ENCODE measurements at places on chromosomes 7 and 10.

DNA sequence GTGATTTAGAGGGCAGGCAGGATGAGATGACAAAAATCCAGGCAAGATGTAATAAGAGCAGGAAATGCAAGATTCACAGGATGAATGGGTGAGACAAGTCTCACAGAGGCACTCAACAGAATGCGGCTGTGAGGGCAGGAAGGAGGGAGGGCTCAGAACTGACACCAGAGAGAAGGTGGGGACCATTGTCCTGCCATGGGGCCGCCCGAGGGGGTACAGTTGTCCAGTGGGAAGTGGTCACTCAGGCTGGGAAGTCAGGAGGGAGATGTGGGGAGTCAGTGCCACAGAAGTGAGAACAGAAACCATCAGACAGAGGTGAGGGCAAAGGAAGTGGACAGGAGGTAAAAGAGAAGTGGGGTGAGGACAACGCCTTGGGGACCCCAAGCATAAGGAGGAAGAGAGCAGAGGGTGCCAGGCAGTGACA is 8.9 kb downstream of the HIP1 start:
- peak; percentile 15 for DNase-seq

- DNase-seq = no peak
Observed at GRCh38 chr7:75739796-75740672, 1.3 kb upstream of the HIP1 start.

GRCh38 chr10:87547734-87548311 is 43.1 kb downstream of the MINPP1 start:
- DNase-seq = no peak

DNA sequence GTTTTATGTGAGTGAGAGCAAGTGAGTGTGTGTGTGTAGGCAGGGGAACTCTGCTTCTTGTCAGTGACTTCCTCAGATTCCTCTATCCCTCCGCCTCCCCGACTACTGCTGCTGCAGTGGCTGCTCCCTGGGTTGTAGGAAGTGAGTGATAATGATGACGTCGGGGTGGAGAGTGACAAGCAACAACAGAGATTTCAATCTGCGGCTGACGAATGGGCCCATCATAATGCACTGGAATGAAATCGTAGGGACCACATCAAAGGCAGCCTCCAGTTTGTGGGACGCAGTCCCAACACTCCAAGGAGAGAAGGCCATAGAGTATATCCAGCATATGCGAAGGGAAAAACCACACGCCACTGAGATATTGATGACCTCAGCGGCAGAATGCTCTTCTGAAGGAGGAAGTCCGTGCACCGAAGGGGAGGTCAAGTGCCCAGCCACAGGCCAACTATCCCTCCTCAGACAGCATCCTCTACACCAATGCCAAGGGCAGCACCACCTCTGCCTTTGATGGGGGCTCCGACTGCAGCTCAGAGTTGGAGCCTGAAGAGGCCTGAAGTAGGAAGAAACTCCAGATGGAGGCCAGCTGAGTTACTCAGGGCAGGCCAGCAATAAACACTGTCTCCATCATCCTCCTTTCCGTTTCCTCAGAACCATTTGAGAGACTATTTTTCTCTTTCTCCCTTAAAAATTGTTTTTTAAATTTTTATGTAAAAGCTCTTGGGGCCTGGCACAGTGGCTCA is 11.3 kb upstream of the STMP1 start:
- DNase-seq = no peak

GRCh38 chr10:6647811-6648526 is 67.9 kb upstream of the PRKCQ start:
- DNase-seq = peak; percentile 81

GRCh38 chr10:13809427-13809826 is 222.7 kb downstream of the PRPF18 start:
- no peak for DNase-seq

DNA sequence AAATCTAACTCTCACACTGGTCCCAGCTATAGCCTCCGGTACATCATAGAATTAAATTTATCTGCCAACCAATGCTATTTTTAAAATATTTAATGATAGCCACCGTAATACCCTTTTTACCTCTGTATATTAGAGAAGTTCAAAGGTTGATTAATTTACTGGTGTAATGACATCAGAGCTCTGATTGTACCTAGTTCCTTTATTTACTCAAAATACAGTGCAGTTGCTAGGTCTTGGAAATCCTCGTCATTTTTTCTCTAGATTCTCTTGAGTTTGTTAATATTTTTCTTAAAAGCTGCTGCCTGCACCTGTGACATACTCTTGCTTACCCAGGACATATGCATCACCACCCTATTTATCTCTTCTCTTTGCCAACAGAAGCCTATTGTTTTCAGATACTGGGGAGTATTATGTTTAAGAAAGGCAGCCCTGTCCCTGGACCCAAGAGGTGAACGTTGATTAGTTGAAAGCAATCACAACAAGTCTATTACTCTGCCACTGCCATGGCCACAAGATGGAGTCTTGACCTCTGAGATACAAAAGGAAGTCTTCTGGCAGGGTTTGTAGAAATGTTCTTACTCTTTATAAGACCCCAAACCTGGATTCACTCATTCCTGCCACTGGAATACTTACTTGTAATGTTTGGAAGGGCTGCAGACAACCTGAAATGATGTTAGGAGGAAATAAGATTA is 25.6 kb upstream of the TMEM26 start:
- DNase-seq = no peak

DNA sequence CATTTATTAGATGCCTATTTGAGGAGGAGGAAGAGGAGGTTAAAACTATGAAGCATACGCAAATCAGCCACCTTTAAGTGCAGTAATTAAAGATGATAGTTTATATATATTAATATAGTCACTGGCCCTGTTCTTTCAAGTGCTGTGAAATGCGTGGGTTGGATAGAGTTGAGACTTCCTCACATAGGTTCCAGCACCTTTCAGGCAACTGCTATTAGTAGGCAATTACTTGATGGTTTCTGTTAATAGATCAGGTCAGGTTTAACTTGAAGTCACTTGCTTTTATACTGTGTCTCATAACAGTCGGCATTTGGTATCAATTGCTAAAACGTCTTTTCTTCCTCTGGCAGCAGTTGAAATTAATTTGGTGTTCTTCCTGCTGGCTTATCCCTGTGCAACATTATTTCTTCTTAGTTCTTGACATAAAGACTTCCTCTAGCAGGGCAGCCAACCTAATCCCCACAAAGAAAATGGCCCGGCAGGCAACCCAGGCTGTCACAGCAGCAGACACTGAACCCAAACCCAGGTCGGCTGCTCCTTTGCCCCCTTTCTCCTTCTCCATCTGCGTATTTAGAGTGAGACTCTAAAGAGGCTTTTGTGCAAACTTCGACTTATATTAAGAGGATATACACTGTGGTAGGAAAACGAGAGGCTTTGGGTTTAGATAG is 35.3 kb upstream of the BET1 start:
- DNase-seq = no peak

- DNase-seq = no peak
Observed at GRCh38 chr7:7567898-7568531, 1.3 kb downstream of the MIOS start.

- no peak for DNase-seq
Observed at GRCh38 chr10:129491123-129491734, 24.2 kb downstream of the MGMT start.

DNA sequence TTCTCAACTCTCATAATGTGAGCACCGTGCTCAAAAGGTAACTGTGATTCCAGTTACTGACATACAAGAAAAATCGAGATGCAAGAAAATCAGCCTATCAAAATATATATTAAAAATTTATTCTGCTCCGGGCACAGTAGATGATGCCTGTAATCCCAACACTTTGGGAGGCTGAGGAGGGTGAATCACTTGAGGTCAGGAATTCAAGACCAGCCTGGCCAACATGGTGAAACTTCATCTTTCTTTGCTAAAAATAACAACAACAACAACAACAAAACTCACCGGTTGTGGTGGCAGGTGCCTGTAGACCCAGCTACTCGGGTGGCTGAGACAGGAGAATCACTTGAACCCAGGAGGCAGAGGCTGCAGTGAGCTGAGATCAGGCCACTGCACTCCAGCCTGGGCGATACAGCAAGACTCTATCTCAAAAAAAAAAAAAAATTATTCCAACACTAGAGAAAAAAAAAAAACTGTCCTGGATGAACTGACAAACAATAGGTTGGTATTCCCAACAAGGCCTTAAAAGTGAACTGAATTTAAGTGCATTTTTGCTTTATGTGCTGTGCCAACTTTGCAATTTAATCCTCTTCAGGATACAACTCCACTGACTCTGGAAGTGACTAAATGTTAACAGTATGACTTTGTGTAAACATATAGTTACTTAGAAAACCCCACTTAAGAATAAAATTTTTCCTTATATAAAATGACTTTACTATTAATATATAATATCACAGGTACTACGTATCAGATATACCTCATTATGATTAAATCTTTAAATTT is 51.1 kb downstream of the JMJD1C start:
- no peak for DNase-seq

DNA sequence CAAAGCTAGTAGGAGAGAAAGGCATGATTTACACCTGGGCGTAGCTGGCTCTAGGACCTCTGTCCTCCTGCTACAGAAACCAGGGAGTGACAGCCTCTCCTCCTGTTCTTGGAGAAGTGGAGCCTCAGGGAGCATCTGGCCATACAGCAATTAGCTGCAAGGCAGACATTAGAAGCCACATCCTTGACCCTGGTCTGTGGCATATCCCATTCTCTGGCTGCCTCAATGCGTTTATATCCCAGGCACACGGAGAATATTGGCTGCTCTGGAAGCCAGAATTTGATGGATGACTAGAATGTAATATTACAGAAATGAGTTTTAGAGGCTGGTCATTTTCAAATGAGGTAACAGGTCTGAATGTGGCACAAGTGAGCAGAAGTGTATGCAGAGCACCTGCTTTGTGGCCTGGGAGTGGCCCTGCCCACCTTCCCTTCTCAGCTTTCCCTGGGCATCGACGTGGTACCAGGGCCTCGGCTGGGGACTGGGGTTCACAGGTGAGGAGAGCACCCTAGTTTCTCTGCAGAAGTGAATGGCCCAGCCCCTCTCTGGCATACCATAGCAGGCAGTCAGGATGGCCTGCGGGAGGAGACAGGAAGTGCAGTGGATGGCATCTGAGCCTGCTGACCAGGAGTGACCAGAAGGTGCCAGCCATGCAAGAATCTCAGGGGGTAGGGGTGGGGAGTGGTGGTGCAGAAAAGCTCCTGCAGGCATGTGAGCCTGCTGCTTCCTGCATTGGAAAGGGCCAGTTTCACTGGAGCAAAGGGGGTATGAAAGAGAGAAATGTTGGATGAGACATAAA is 367.2 kb upstream of the ZNF32 start:
- DNase-seq = no peak

DNA sequence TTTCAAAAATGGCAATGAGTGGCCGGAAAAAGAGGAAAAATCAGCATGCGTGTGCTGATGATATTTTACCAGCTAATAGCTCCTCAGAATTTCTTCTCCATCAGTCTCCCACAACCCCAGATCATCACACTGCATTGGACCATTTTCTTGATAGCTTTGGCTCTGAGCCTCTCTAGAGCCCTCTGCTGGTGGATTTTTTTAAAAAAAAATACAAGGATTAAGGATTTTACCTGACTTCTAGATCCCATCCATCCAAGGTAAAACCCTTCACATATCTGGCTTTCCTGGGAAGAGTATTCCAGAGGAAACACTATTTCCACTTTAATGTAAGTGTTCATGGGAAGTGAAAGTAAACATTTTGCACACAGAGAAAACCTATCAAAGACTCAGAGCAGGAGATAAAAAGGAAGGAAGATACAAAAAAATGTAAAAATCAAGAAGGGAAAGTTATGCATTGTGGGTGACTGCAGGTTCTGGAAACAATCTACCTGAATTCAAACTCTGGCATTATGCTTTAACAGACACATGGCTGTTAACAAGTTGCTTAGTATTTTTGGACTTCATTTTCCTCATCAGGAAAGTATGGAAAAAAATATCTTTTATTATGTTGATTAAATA is 380.9 kb downstream of the LRRTM3 start:
- DNase-seq = peak; percentile 1

DNA sequence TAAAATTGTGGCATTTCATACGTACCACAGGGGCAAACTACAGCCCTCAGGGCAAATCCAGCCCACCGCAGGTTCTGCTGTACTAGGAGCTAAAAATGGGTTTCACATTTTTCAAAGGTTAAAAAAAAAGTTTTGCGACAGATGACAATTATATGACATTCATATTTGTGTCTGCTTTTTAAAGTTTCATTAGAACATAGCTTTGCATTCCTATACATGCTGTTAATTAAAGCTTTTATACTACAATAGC is 758 bp upstream of the PNPLA8 start:
- DNase-seq = no peak

DNA sequence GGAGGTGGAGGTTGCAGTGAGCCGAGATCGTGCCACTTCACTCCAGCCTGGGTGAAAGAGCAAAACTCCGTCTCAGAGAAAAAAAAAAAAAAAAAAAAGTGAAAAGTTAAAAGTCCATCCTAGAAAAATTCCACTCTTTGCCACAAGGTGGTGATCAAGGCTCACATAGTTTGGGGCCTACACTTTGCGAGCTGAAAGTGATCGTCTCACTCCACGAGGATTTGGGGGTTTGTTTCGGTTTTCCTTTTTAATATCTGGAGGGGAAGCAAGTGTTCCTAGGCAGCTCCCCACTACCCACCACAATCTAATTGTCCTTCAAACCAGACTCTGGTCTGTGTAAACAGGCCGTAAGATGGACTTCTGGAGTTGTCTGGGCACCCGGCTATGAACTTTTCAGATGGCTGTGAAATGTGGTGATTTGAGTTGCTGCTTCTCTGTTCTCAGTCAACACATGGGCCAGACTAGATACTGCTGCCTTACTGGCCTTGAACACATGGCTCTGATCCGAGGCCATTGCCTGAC is 27.1 kb downstream of the PRLHR start:
- peak; percentile 62 for DNase-seq

DNA sequence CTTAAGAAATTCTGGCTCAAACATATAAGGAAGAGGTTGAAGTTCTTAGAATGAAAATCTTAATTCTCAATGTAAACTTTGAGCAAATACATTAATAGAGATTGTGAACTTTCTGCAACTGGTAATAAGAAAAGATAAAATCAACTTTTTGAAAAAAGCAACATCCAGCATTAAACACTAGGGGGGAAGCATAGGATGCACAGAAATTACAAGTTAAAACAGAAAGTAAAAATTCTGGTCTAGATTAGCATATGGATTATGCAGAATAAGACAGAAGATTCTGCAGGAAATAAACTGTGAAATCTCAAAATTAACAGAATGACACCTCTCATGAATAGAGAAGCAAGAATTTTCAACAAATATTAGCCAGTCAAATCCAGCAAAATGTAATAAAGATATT is 38.0 kb upstream of the CAV2 start:
- no peak for DNase-seq

DNA sequence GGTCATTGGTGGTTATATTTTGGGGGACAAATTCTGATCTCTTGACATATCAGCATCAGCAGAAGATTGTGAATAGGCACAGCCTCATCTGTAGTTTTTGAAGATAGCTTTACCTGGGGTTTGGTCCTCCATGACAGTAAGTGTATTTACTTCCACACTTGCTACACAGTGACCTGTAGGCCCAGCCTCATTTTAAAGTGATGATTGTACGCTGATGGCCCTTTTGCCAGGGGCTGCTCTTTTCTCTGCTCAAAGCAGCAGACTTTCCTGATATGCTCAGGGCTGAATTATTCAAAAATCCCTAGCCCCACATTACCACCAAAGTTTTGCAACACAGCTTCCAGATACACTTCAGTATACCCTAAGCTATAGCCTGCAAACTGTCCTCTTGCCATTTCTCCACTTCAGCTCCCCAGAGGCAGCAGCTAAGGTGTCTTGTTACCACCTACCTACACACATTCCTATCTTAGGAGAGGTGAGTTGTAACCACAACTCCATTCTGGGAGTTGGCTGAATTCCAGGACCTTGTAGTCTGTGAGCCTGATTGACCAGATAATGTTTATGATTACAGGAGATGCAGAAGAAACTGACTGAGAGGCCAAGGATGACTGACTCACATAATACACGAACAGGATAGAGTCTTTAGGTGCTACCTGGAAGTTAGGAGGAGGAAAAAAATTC is 6.0 kb downstream of the ASB4 start:
- no peak for DNase-seq

All from activated CD4-positive, alpha-beta T cell treated with anti-CD3 and anti-CD28 coated beads, Interleukin-2, amount 50 U/mL, for 16 hours (primary cell).